ENCODE measurements at places on chromosomes 6 and 20.

- DNase-seq, result no peak
Observed at GRCh38 chr20:32585586-32586127, 524 bp upstream of the NOL4L start.

- DNase-seq, result no peak
Observed at GRCh38 chr6:25136854-25137253, 142.3 kb upstream of the CARMIL1 start.

- DNase-seq, result no peak
Observed at GRCh38 chr6:37555040-37555781, 55.5 kb upstream of the CCDC167 start.

DNA sequence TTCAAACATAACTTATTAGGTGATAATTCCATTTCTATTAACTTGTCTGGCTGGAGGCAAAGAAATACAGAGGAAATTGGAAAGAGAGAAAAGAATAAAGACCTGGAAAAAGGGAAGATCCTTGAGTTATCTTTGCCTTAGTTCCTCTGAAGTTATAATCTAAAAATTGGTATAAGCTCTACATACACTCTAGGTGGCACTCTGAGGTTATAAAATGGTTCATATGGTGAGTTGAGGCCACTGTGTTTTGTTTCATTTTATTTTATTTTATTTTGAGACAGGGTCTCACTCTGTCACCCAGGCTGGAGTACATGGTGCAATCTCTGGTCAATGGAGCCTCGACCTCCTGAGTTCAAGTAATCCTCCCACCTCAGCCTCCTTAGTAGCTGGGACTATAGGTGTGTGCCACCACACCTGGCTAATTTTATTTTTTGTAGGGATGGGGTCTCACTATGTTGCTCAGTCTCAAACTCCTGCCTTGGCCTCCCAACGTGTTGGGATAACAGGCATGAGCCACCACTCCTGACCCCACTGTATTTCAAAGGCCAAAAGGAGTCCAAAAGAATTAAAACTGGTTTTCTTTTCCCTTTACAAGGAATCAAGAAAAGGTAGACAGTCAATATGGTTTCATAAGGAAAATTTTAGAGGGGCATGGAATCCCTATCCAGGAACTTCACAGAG lies 19.4 kb downstream of the GPX6 start:
- DNase-seq, result no peak

- DNase-seq, result no peak
Observed at GRCh38 chr20:43983904-43984361, 69.3 kb downstream of the TOX2 start.

DNA sequence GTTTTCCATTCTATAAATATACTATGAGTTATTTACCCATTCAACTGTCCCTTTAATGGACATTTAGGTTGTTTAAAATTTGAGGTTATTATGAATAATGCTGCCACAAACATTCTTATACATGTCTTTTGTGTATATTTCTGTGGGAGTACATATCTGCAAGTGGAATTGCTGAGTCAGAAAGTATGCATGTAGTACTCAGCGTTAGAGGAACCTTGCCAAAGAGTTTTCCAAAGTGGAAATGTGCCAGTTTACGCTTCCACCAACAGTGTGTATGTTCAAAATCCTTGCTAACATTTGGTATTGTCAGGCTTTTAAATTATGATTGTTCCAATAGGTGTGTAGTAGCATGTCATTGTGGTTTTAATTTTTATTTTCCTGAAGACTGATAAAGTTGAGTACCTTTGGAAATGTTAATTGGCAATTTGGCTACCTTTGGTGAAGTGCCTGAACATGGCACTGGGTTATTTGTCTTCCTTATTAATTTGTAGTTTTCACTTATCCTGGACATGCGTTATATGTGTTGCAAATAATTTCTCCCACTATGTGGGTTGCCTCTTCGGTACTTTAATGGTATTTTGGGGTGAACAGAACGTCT lies 341.2 kb downstream of the CD83 start:
- DNase-seq, result no peak

GRCh38 chr6:111731456-111732195 lies 125.9 kb upstream of the TRAF3IP2 start:
- no peak for DNase-seq

- DNase-seq, result no peak
Observed at GRCh38 chr6:53765270-53765669, 29.5 kb upstream of the LRRC1 start.

- no peak for DNase-seq
Observed at GRCh38 chr20:59729506-59729905, 125.2 kb downstream of the PHACTR3 start.

GRCh38 chr6:25222006-25222678 lies 57.0 kb upstream of the CARMIL1 start:
- DNase-seq, result no peak

DNA sequence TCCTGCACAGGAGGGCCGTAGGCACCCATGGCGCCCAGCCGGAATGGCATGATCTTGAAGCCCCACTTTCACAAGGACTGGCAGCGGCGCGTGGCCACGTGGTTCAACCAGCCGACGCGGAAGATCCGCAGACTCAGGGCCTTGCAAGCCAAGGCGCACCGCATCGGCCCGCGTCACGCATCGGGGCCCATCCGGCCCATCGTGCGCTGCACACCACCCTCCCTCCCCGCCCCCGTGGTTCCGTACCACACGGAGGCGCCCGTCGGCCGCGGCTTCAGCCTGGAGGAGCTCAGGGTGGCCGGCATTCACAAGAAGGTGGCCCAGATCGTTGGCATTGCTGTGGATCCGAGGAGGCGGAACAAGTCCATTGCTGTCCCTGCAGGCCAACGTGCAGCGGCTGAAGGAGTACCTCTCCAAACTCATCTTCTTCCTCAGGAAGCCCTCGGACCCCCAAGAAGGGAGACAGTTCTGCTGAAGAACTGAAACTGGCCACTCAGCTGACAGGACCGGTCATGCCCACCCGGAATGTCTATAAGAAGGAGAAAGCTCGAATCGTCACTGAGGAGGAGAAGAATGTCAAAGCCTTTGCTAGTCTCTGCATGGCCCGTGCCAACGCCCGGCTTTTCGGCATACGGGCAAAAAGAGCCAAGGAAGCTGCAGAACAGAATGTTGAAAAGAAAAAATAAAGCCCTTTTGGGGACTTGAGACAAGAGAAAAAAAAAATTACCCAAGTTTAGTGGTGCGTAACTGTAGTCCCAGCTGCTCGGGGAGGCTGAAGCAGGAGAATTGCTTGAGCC lies 9.9 kb upstream of the NCOA5 start:
- DNase-seq, result no peak

- no peak for DNase-seq
Observed at GRCh38 chr20:57944988-57945387, 235.2 kb upstream of the PMEPA1 start.

GRCh38 chr20:23613676-23614075 lies 8.0 kb upstream of the CST9 start:
- DNase-seq, result no peak

DNA sequence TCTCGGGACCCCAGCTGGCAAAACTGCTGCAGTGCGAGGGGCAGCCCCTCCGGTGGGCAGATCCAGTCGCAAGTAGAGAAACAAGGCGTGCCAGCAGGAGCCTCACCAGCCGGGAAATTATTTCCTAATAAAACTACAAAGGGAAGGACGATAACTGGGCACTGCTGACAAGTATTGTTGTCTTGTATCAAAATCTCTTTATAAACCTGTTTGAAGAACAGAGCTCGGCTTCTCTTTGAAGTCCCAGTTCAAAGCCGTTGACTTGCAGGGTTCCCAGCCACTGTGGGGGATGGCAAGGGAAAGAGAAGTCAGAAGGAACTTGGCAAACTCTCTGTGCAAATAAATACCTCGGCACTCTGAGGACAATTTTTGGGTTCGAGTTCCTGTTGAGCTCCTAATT lies 504.5 kb downstream of the CD83 start:
- no peak for DNase-seq

DNA sequence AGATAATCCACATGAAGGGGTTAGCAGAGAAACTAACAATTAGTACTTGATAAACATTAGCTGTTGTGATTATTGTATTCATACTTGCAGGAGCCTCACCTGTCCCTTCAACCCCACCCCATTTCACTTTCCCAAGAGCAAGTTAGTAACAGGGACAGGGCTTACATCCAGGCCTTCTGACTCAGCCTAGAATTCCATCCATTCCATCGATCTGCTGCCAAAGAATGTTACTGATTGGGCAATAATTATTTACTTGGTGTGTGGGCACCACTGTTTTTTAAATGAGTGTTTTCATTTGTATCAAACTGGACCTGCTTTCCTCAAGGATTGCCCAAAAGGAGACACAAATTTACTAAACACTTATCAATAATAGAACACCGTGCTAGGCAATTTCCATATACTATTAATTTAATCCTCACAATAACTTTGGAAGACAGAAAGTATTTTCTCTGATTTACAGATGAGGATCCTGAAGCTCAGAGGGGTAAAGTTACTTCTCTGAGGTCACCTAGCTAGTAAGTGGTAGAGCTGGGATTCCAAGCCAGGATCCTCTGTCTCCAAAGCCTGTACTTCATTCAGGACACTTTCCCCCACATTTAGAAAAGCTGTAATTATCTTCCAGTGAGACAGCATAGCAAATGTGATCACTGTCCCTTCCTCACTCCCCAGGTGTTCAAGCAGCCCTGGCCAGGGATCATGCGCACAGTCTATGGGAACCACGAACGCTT lies 32.8 kb downstream of the GSS start:
- DNase-seq, result no peak

DNA sequence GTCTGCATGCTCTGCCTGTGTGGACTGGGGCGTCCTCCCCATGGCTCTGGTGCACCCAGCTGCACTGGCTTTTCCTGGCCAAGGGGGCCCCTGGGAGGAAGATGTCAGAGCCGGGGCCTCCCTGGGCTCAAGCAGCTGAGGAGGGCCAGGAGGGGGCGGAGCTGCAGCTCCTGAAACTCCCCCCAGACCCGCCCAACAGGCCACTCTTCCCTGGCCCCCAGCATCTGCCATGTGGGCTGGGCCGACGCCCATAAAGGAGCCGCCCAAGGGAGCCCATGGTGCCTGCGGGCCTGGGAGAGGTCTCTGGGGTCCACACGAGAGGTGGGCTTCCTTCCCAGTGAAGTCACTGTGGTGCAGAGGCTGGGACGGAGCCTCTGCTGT lies 4.0 kb downstream of the RBBP8NL start:
- DNase-seq, result no peak

DNA sequence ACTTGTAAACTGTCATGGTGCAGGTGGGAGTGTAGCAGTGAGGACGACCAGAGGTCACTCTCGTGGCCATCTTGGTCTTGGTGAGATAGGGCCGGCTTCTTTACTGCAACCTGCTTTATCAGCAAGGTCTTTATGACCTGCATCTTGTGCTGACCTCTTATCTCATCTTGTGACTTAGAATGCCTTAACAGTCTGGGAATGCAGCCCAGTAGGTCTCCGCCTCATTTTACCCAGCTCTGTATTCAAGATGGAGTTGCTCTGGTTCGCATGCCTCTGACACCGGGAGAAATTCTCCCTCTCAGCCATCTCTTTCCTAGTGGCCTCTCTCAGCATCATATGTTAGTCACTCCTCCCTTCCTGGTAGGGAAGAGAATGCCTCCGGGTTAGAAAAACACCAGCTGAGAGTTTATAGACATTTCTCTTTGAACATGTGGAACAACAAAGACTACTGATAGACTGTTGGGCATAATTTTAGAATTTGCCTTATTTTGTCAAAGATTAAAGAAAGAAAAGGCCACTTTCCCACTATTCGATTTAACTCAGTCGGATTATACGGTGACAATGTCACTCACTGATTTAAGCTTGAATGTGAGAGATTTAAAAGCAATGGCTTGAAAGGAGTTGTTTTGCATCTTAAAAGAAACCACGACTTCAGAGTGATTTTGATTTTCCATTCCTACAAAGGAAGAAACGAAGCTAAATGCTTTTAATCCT lies 67.9 kb upstream of the SNX9 start:
- no peak for DNase-seq

- DNase-seq, result no peak
Observed at GRCh38 chr6:30885999-30886896, 1.9 kb downstream of the DDR1 start.

- no peak for DNase-seq
Observed at GRCh38 chr20:36824142-36824940, 50.8 kb upstream of the DSN1 start.

DNA sequence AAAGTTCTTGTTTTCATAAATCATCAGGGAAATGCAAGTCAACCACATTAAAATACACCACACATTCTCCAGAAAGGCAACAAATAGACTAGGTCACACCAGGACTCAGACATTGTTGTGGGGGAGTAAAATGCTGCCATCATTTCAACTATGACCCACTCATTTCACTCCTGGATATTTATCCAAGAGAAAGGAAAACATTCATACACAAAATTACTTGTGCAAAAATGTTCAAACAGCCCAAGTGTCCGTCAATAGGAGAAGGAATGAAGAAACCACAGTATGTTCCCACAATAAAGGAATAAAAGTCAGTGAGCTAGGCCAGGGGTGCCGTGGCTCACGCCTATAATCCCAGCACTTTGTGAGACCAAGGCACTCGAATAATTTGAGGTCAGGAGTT lies 81.5 kb upstream of the QKI start:
- no peak for DNase-seq

- no peak for DNase-seq
Observed at GRCh38 chr20:48735112-48735511, 92.7 kb downstream of the PREX1 start.

- DNase-seq, result no peak
Observed at GRCh38 chr6:24332317-24332716, 25.5 kb downstream of the DCDC2 start.

DNA sequence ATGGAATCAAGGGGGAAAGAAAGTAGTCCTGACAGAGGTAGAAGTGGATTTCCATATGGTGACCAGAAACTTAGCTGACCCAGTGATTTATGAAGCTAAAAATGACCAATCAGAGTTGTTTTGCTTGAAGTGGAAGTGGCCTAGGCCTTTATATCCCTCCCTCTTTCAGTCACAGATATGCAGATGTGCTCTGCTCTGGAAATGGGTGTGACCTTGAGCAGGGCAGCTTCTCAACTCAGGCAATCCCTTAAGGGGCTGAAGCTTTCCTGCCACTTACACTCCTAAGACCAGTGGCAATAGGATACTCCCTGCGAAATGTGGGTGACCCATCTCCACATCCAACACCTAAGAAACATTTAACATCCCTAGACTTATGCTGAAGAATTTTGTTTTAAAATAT lies 256.6 kb downstream of the EYS start:
- DNase-seq, result no peak

GRCh38 chr6:154156135-154156896 lies 117.3 kb downstream of the OPRM1 start:
- DNase-seq, result peak; percentile 53

DNA sequence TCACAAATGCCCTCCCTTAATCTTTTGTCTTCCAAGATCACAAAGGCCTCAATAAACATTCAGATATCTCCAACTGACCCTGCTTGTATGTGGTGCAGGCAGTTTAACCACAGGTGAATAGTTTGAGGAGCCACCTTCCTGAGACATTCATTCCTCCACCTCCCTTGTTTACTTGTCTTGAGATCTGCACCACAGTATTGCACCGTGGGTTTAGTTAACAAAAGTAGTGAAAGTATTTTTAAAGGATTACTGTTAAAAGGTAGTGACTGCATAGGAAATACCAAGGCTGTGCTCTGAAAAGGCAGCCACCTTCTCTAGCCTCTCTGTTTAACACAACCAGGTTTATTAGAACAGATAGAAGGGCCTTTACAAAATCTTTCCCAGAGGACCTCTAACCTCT lies 46.5 kb downstream of the SESN1 start:
- no peak for DNase-seq
